Choroid plexus epithelial cell (primary cell): ENCODE measurements at places on chromosomes 3 and 15.

DNA sequence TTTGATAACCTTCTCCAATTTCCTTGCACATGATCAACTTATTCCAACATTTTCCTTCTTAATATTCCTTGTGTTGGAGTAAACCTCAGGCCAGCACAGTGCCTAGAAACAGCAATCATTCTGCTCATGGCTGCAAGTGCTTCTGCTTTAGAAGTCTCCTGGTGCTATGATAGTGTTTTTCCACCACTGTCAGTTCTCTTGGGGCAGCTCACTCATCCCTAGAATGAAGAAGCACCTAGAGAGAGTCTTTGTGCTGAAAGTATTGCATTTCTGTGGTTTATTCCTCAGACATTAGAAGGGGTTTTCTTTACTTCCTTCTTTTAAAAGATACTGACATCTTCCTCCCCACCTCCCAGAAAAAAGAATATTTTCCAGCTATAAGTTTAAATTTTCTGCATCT is 183.5 kb downstream of the RYR3 start:
- DNase-seq: no peak

GRCh38 chr3:102230057-102230456 is 204.8 kb upstream of the ZPLD1 start:
- no peak for DNase-seq

DNA sequence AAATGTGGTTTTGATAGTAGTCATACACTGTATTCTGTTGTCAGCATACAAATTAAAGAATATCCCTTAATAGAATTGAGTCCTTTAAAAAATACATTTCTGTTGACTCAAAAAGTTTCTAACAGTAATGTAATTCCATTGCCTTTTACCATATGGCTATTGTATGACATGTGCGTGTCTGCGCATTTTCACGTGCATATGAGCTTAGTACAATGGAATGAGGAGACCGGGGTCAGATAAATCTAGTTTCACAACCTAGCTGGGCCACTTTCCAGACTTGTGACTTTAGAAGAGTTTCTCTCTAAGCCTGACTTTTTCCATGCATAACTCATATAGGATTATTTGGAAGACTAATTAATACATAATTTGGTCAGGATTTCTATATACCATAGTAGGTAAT is 38.7 kb downstream of the ZBTB38 start:
- peak; percentile 99 for DNase-seq

- DNase-seq: no peak
Observed at GRCh38 chr3:57108684-57109083, 48.2 kb downstream of the SPATA12 start.

- no peak for DNase-seq
Observed at GRCh38 chr3:169641167-169641566, 22.3 kb downstream of the MECOM start.

DNA sequence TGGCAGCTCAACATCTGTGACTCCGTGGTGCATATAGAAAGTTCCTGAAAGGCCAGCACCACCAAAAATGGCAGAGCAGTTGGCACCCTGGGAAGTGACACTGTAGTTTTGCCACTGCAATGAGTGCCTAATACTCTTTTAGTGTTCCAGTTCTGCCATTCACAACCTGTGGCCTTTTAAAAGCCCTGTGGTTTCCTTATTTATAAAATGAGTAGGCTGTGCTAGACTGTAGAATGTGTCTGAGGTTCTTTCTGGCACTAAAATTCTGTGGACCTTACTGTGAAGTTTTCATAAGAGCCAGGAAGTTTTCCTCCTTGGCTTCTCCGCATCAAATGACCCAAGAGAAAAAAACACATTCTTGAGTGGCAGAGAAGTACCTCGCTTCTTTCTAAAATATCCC is 74.1 kb downstream of the MME start:
- DNase-seq: peak; percentile 18

DNA sequence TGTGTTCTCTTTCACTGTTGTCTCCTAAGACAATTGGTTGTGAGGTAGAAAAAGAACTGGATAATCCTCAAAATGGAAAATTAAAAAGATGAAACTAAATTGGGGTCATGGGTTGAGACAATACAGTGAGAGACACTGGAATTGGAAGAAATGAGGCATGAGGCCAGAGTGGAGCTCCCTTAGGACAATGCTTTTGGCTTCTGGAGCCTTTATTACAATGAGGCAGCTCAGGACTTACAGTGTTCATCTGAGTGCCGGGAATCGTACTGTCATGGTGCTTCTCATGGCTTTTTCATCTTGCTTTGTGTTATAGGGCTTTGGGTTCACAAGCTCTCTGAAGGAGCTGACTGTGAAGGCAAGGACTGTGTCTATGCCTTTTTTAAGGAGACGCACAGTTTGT is 293.5 kb downstream of the SOX2 start:
- no peak for DNase-seq

- DNase-seq: peak; percentile 26
Observed at GRCh38 chr3:187183210-187183862, 13.9 kb upstream of the RTP1 start.

DNA sequence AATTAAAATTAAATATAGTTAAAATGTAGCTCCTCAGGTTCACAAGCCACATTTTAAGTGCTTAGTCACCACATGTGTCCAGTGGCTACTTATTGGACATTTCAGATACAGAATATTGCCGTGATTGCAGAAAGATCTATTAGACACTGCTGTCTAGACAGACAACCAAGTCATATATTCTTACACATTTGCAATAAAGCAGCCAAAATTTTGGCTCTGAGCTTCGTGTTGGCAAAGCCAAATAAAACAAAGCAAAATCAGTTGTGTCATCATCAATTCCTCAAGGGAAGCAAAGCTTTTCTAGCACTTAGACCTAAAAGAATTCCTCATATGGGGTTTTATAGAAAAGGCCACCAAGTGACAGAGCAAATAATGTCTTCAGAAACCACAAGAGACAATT is 193.1 kb upstream of the LPP start:
- peak; percentile 57 for DNase-seq

DNA sequence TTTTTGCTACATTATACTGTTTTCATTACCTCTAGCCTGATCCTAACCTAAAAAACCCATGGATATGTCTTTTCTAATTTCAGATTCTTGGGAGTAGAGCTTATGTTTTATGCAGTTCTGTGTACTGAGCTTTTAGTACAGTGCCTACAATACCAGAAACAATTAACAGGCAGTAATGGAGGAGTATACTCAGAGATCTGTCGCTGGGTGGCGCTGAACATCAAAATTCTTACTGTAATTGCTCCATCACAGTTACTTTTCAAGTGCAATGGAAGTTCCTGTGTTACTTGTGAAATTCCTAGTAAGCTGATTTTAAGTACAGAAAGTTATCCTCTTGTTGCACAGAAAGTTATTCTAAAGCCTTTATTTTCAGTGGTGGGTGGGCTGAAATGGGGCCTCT is 66.9 kb downstream of the RNF13 start:
- DNase-seq: peak; percentile 86

DNA sequence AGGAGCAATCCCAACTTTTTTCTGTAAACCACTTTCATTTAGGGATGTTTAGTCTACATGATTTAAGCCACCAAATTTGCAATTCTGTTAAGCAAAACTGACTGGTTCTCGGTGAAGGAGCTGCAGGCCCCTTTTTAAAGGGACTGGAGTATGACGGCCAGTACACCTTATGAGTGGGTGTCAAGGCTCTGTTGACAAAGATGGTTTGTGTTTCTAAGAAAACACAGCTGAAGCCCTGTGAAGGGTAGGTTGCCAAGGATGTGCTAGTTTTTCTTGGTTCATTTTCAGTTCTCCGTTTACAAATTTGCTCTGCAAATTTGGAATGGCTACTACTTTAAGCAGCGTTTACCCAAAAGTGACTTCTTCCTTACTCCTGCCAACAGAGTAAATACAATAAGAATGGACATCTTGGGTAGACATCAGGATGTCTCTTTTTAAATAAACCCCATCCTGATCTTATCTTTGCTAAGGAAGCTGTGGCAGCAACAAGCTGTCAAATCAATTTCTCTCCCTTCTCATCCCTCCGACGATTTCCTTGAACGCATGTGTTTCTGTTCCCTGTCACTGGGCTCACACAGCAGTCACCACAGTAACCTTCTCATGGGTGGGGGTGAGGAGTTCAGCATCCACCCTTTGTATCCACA is 58.2 kb upstream of the CMTM8 start:
- DNase-seq: no peak

DNA sequence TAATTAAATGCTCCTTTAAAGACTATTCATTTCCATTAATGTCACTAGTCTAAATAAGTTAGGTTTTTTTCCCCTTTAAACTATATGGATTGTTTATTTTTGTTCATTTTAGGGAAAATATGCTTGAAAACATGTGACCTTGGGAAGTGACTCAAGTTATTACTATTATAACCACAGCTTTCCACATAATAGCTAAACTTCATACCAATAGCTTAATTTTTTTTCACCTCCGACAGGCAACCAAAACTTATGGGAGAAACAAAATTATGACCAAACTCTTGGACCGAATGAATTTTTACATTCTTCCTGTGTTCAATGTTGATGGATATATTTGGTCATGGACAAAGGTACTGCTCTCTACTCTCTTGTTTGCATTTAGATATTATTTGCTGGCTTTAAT is 16.2 kb downstream of the CPA3 start:
- DNase-seq: peak; percentile 68

DNA sequence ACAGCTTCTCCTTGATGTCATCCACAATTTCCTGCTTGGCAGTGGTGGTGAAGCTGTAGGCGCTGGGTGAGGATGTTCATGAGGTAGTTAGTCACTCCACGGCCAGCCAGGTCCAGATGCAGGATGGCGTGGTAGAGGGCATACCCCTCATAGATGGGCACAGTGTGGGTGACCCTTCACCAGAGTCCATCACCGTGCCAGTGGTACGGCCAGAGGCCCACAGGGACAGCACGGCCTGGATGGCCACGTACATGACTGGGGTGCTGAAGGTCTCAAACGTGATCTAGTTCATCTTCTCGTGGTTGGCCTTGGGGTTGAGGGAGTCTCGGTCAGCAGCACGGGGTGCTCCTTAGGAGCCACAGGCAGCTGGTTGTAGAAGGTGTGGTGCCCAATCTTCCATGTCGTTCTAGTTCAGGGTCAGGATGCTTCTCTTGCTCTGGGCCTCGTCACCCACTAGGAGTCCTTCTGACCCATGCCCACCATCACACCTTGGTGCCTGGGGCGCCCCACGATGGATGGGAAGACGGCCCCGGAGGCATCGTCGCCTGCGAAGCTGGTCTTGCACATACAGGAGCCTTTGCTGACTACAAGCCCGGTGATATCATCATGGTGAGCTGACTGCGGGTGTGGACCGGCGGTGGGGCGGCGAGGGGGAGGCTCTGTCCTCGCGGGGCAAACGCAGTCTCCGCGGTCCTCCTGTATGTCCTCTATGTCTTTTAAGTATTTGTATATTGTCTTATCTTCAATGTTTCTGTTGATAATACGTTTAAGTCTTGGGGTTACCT is 1119.0 kb downstream of the NAALADL2 start:
- DNase-seq: no peak

DNA sequence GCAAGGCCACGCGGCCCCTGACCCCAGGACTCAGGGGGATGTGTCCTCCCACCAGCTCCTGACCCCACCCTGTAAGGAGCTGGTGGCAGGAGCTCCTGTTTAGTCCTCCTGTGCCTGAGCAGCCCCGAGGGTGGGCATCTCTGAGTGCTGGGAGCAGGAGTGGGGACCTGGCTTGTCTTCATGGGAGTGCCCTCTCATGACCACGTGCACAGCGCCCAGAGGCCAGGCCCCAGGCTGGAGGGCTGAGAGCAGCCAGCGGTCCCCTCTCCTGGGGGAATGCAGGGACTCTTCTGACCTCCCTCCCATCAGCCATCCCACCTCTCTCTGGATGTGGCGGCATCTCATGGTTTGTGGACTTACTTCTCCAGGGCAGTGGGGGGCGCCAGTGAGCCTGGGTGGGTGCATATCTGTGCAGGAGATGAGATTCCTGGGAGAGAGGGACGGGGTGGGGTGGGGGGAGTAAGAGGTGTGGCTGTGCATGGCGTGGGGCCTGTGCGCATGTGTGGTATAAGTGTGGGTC is 205.6 kb downstream of the TBC1D2B start:
- no peak for DNase-seq

DNA sequence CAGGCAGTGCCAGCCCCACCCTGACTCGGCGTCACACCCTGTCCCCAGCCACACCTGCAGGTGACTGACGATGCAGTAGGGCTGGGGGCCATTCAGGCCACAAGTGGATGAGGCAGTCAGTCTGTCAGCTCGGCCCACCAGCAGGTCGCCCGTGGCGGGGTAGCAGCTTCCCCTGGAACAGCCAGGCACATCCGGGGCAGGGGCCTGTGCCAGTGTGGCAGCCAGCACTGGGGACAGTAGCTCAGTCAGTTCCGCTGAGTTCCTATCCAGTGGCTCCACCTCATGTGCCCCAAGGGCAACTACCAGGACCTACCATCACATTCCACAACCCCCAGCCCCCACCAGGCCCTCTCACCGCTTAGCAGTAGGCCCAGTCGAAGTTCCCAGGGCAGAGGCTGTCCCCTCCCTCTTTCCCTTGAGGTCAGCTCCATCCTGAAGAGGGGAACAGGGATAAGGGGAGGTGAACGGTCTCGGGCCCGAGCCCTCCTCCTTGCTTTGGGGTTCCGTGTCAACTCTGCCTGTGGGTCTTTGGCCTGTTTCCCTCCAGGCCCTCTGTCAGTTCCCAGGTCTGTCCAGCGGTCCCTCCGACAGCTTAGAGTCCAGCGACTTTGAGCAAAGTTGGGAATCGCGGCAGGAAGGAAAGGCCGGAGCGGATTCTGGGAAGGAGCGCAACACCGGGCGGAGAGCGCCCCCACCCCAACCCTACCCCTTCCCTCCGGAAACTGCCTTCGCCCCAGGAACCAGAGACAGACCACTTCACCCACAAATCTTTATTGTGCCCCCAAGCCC is at the start of gene LAMB2:
Gene LAMB2 (minus strand): TSS at position 614 of the 789 bp plus-strand sequence. CDS start 183 bp downstream, at position 431.
- peak; percentile 76 for DNase-seq

- DNase-seq: no peak
Observed at GRCh38 chr3:108507902-108508301, 2.5 kb downstream of the MYH15 start.

- DNase-seq: no peak
Observed at GRCh38 chr15:92079647-92080255, 226.2 kb downstream of the SLCO3A1 start.

DNA sequence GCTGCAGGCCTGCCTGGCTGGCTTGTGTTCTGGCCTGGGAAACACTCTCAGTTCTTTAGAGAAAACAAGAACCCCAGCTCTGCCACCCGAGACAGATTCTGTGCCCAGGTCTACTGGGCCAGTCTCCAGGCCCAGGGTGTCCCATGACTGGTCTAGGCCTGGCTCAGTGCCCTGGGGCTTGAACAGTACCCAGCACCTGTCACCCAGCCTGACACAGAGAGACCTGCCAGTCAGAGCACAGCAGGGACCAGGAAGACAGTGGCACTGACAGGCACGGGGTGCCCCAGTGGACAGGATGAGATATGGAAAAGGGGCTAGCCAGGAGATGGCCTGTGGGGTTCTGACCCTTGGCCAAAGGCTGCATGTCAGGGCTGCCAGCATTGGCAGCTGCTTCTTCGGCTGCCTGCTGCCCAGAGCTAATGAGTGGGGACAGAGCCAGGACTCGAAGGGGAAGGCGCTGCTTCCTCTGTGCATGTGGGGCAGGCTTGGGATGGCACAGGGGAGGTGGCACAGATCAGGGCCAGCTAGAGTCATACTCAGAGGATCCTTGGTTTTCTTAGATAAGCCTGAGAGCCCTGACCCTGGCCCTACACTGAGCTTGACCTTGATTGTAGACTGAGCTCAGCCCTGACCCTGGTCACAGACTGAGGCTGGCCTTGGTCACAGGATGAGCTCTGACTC is 15.1 kb downstream of the CCDC33 start:
- DNase-seq: no peak

GRCh38 chr3:146307456-146307725 is 56.5 kb upstream of the PLSCR4 start:
- no peak for DNase-seq
